ENCODE measurements at places on chromosomes 16 and 17. TPM values are rescaled to one million over a fixed set of nuclear protein-coding genes. Genes with fewer than 3 reads are reported as not detected.

The HLF gene
- 1.5 TPM for total RNA-seq

- DNase-seq = no peak
Measured at GRCh38 chr16:30750201-30750600, 2.0 kb downstream of the PHKG2 start.

The SLC4A1 gene
- not detected for total RNA-seq

The EPX gene
- total RNA-seq = not detected

The KREMEN2 gene
- total RNA-seq = 30.5 TPM

DNA sequence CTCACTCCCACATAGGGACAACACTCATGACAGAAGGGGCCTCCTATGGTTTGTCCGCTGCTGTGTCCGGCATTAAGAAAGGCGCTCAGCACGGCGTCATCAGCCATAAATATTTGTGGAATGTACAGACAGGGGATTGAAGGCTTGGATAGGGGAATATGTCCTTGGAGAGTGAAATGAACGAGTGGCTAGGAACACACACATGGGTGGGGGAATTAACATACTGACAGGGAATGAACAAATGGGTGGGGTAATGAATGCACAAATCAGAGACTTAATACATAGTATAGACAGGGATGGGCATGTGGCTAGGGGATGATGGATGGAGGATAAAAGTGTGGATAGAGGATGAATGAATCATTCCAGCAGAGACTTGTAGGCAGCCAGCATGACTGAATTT is 154.0 kb upstream of the HSBP1 start:
- DNase-seq = no peak

DNA sequence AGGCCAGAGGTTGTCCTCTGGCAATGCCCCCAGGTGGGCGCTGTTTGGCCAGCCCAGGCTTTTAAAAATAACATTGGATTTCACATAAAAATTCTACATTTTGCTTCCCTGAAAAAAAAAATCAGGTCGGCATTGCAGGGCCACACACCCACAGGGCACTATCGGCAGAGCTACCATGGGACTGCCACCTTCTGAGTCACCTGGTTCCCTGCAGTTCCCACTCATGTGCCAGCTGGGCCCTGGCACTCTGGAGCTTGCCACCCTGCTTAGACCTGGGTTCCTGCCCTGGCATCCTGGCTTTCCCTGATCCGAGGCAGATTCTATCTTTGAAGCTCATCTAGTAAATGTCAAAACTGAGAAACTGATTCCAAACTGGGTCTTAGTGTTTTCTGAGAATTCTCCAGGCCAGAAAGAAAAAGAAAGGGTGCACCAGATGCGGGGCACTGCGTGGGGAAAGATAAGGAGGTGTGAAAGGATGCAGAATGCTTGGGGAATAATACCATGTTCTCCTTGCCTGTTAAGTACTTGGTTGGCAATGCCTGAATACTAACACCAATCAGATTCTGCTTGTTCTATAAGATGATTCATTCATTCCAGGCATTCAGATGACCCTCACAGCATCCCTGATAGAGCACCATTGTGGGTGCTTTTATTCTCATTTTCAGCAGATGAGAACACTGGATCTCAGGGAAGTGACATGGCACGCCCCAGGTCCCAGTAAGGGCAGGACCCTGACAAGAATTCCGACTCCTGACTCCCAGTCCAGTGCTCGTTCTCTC is 51.8 kb downstream of the RAI1 start:
- DNase-seq = no peak

- DNase-seq = no peak
Measured at GRCh38 chr17:70091005-70091568, 16.1 kb downstream of the KCNJ16 start.

DNA sequence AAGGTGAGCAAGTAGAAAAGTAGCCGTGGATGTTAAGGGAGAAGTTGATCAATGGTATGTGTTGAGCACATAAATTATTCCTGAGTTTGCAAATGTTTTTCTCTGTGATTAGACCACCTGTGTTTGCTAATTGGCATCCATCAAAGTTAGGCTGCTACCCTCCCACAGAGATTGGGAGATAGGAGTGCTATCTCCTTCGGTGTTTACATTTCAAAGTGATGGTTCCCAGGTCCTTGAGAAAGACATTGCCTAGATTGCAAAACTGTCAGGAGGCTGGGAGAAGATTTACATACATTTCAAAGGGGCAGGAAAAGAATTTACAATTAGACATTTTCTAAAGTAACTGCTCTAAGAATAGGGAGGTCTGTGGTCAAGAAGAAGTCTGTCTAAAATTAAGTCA is 54.3 kb upstream of the CNTNAP4 start:
- no peak for DNase-seq
